ENCODE measurements at places on chromosomes 16 and 17.

DNA sequence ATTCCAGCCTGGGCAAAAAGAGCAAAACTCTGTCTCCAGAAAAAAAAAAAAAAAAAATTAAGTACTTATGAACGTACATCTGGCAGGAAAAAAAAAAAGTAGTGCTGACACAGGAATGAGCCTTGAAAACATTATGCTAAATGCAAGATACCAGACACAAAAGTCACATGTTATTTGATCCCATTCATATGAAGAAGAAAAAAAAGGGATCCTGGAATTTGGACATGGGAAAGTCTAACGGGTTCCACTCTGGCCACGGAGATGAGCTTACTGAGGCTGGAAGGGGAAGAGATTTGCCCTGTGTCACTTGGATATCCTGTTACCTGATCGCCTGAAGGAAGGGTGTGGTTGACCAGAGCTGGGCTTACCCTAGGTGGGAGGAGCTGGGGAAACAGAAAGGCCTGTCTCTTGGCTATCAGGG, 251.9 kb downstream of the PARN start:
- DNase-seq: no peak

GRCh38 chr17:45130681-45131615, 1.4 kb downstream of the PLCD3 start:
- no peak for DNase-seq

GRCh38 chr16:74793571-74793970, 19.0 kb upstream of the FA2H start:
- no peak for DNase-seq

GRCh38 chr17:68457539-68458259, 403 bp upstream of the WIPI1 start:
- DNase-seq: peak; percentile 98

- peak; percentile 14 for DNase-seq
Measured at GRCh38 chr17:35187481-35187880, 6.7 kb downstream of the SLC35G3 start.

GRCh38 chr17:5509482-5509881, 23.1 kb downstream of the MIS12 start:
- DNase-seq: no peak

DNA sequence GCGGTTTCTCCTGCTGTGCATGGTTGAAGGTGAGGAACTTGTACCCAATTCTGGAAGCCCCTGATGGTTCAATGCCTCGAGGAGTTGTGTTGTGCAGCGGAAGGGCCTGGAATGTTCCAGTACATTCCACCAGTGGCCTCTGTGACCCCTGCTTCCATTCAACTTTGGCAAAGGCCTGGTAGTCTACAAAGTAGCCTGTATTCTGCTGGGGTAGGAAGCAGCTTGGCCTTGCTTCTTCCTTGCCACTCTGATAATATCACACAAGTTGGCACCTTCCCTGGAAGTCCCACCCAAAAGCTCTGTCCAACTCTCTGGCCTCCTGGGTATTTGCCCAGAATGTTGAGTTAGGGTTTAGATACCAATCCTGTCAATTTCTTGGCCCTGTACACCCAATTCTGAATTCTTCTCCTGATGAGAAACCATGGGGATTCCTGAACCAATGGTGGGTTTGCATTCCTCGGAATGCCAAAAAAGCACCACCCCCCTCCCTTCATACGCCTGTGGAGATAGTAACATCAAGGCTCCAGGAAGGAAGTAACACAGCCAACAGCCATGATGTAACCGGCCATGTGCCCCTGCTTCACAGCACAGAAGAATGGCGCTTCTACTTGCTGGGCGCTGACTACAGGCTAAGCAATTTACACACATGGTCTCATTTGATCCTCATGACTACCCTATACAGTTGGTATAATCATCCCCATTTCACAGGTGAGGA, 11.8 kb upstream of the FAM117A start:
- DNase-seq: no peak

GRCh38 chr17:32484041-32484461, 2.7 kb upstream of the CDK5R1 start:
- no peak for DNase-seq

GRCh38 chr16:4537376-4538343, 913 bp downstream of the CDIP1 start:
- DNase-seq: no peak

GRCh38 chr16:12791340-12791739, 12.3 kb downstream of the CPPED1 start:
- DNase-seq: no peak

- no peak for DNase-seq
Measured at GRCh38 chr16:27364493-27365141, 37.4 kb upstream of the IL21R start.

DNA sequence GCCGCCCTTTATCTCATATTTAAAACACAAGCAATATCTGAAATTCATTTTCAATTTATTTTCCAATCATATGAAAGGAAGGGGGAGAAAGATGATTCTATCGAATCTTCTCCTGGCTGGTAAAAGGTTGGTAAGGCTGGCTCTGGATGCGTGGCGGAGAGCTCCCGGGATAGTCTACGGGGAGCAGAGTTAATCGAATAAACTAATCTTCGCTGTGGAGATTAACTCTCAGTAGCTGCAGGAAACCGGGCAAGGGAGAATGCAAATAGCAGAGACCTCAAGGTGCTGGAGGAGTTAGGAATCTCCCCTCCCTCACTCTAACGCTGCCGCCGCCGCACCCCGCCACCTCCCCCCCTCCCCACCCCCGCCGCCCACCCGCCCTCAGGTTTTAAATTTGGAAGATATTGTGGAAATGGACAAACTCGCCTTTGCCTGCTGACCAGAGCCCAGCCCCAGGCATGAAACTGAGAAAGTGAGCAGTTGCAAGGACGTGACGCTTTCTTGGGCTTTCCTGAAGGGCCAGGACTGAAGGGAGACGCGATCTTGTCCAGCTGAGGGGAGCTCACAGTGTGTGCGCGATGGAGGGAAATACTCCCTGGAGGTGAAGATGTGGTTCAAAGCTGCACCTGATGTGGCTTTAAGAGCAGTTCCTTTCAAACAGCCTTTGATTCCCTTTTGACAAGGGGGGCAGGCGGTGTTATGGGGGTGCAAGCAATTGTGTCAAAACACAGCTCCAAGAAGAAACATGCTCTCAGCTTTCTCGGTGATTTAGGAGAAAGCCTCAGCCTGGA, 308.2 kb upstream of the IRX3 start:
- DNase-seq: no peak

- no peak for DNase-seq
Measured at GRCh38 chr17:79428988-79429387, 181.9 kb downstream of the RBFOX3 start.

DNA sequence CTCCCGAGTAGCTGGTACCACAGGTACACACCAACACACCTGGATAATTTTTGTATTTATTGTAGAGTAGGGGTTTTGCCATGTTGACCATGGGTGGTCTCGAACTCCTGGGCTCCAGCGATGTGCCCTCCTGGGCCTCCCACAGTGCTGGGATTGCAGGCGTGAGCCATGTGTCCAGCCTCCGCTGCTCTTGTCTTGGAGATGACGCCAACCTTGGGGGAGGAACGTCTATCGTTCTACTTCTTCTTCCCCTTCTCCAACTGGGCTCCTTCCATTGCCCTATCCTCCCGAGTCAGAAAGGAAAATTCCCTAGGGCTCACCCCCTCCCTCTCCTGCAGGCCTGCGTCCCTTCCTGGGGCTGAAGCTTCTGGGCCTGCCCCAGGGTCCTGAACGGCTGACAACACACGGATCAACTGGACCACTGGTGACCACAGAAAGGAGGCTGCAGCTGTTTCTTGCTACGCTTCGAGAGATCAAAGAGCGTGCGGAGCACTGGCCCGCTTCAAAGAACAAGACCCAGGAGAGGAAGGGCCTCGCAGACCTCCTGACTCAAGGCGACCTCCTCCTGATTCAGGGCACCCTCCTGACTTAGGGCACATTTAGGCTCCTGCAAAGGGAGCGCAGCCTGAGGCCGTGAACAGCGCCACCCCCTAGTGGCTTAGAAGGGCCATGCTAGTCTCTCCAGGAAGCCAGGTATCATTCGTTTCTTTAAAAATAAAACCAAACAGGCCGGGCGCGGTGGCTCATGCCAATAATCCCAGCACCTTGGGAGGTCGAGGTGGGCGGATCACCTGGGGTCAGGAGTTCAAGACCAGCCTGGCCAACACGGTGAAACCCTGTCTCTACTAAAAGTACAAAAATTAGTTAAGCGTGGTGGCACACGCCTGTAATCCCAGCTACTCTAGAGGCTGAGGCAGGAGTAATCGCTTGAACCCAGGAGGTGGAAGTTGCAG, 48.5 kb upstream of the HELZ start:
- peak; percentile 83 for DNase-seq

GRCh38 chr16:47927330-47927729, 228.5 kb downstream of the ABCC12 start:
- DNase-seq: no peak

DNA sequence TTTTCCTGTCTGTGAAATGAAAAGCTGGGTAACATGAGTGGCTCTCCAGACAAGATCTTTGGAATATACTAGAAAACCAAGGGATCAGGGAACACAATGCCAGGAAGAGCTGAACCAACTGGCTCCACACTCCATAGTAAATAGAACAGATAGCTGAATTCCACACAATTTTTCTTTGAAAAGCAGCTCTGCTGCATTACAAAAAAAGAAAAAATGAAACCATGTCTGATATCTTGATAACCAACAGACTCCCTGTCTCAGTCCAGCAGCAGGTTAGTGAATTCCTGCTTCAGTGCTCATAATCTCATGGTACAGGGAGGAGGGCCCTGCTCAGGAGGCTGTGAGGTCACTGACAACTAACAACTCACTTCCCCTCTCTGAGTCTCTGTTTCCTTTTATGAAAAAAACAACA, 97.1 kb downstream of the CDH11 start:
- DNase-seq: no peak

DNA sequence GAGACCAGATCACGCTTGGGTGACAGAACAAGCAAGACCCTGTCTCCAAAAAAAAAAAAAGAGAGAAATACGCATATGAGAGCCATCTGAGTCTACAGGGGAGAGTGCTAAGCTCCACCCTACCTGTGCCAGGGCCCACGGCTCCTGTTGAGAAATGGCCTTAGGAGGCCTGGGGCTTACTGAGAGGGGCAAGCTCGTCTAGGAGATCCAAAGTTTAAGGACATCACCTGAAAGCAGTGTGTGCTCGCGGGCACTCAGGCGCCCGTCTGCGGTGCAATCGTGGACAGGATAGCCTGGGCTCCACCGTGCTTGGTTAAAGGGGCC, 14.5 kb upstream of the BAIAP2 start:
- no peak for DNase-seq

DNA sequence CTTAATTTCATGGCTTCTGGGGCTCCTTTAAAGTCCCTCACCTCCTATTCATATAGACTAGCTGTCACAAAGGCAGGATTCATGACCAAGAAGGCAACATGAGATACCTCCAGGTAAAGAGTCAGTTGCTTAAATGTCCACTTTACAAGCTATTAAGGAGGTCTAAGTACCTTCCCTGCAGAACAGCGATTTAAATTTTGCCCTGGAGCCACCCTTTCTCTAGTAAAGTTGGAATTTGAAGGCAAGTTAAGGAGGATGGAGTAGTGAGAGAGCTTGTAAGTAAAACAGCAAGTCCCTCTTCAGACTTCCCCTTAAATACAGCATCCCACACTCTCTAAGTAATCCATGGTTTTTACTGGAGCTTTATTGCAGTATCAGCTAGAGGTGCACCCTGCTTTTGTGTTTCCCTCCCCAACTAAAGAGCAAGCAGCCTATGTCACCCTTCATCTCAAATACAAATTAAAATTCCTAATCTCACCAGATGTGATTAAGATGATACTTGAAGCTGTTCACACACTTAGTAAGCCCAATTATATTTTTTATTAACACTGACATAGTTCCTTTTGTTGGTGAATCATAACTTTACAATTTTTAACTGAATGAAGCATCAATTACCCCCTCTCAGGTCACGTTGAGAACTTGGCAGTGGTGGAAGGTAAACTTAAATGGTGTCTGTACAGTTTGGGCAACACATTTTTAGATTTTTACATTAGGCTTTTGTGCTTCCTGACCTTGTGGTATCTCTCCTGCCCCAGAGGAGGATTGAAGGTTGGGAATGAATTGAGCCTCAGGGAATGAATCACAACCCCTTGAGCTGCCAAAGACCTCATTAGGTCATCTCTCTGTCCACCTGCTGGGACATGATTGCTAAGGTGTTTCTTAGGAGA, 108.9 kb downstream of the TANGO6 start:
- no peak for DNase-seq

GRCh38 chr16:88527186-88527936, 42.8 kb upstream of the ZC3H18 start:
- DNase-seq: peak; percentile 66

DNA sequence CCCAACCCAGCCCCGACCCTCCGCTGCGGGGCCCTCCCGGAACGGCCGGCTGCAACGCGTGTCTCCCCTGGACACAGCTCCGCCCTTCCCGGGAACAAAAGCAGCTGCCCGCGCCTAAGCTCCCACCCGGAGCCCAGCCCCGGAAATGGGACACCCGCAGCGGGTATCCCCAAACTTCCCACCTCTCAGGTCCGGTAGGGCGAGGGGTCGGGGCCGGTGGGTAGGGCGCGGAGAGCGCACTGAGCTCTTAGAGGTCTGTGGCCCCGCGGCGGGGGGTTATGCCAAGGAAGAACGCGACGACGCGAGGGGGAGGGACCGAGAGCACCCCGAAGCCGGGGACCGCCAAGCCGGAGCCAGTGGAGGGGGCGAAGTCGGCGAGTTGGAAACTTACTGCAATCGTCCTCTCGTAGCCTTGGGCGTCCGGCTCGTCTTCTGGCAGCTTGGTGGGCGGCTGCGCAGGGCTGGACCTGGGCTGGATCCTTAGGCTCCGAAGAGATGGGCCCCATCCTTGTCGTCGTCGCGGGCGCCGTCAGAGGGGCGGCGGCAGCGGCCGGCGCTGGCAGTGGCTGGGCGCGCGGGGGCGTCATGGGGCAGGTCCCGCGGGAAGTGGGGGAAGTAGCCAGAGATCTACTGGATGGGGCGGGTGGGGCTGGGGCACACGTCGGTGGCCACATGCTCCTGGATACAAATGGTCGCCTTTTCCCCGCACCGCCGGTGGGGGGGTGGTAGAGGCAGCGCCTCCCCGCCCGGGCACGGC, 6.9 kb downstream of the USP6 start:
- no peak for DNase-seq

DNA sequence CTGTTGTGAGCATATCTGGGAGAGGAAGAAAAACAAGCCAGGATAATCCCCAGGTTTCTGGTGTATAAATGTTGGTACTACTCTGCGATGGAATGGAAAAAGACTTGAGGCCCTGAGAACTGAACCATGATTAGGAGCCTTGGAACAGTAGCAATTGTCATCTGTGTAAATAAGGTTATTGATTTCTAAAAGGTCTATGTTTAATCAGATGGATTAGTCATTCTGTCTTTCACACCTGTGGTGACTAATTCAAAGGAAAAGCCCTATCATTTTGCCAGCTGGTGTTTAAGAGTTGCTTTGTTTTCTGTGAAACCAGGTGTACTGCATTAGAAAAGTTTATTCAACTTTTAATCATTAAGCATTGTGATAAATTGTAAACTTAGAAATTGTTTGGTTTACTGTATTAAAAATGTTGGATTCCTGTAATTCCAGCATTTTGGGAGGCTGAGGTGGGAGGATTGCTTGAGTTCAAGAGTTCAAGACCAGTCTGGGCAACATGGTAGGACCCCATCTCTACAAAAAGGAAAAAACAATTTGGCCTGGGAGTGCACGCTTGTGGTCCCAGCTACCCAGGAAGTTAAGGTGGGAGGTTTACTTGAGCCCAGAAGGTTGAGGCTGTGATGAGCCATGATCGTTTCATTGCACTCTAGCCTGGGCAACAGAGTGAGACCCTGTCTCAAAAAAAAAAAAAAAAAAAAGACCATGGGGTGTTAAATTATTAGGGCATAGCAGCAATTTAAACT, 29.0 kb upstream of the KPNB1 start:
- no peak for DNase-seq
